ENCODE measurements at places on chromosomes 7 and 10.

DNA sequence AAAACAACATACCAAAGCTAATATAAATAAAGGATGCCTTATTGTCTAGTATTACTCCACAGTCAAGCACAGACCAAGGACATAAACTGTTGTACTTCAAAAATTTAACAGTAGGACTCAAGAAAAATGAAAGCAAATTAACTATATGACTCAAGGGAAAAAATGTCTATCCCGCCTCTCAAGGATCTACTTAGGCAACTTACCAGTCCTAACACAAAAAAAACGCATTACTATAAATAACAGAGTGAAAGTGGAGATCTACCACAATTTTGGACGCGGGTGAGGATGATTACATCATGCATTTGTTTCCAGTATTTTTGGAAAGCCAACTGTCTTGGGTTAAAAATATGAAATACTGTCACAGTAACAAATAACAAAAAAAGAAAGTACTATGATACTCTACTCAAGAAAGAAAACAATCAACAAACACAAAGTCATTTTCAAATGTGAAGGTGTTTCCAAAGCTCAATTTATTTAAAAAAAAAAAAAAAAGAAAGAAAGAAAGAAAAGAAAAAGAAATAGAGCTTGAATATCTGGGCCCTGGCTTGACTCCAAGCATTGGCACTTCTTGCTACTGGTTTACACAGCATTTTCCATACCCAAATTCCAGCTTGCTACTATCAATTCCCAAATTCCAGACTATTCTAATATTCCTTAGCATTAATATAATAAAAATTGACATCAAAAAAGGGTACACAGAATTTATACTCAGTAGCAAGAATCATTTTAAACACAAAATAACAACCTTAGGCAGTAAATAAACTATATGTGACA, 99.4 kb downstream of the RSU1 start:
- no peak for DNase-seq

GRCh38 chr7:123410273-123410904, 124.0 kb downstream of the IQUB start:
- DNase-seq, result no peak

DNA sequence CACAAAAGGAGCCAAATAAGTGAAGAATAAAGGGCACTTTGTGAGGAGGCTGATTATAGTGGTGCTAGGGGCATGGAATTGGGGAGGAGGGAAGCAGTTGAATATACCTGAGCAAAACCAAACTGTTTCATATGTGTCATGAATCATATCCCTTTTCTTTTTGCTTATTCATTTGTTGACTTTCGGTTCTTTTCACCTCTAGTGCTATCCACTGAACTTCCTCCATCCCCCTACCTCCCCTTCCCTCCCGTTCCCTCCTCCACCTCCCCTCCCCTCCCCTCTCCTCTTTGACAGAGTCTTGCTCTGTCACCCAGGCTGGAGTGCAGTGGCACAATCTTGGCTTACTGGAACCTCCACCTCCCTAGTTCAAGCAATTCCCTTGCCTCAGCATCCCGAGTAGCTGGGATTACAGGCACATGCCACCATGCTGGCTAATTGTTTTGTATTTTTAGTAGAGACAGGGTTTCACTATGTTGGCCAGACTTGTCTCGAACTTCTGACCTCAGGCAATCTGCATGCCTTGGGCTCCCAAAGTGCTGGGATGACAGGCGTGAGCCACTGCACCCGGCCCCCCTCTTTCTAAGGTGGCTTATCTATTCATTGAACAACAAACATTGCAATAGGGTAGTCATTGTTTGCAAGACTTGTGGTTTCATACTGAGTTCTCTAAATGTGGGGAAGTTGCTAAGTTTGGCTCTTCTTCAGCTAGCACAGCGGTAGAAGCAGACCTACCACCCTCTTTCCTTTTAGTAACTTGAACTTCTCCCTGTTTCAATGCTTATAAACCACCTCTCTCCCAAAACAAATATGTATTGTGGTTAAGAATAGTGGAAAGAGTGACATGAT, 150.4 kb upstream of the PRPS1L1 start:
- no peak for DNase-seq

- DNase-seq, result no peak
Observed at GRCh38 chr7:127150543-127150942, 102.2 kb downstream of the GRM8 start.

GRCh38 chr10:3747984-3748383, 37.0 kb downstream of the KLF6 start:
- DNase-seq, result no peak

DNA sequence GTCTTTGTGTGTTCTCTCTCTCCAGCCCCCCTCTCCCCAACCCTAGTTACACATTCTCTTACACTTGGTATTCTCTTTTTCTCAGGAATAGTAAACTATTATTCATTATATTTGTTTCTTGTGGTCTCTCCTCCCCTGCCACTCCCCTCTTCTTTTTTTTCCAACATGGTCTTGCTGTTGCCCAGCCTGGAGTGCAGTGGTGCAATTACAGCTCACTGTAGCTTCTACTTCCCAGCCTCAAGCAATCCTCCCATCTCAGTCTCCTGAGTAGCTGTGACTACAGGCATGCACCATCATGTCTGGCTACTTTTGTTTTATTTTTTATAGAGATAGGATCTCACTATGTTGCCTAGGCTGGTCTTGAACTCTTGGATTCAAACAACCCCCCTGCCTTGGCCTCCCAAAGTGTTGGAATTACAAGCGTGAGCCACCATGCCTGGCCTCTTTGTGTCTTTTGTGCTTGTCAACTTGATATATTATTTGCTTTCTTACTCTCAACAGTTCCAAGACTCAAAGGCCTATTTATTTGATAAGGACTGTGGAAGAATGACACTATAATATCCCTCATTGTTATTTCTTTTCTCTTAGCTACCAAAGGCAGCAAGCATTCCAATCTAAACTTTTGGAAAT, 66.9 kb downstream of the MLLT10 start:
- DNase-seq, result no peak

- DNase-seq, result no peak
Observed at GRCh38 chr7:73354821-73355220, 26.9 kb downstream of the FKBP6 start.

DNA sequence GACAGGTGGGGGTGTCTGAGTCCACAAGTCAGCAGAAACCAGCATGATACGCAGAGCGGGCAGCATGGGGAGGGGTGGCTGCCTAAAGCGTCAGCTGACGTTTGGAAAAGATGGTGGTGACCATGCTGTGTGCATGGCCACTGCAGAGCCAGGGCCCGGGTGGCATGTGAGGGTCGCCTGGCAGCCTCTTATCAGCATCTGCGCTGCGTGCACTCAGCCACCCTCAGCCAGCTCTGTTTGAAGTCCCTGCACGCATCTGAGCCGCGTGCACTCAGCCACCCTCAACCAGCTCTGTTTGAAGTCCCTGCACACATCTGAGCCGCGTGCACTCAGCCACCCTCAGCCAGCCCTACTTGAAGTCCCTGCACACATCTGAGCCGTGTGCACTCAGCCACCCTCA, 61.5 kb downstream of the WDR37 start:
- no peak for DNase-seq

GRCh38 chr10:102773986-102774385, 30.2 kb downstream of the WBP1L start:
- no peak for DNase-seq

DNA sequence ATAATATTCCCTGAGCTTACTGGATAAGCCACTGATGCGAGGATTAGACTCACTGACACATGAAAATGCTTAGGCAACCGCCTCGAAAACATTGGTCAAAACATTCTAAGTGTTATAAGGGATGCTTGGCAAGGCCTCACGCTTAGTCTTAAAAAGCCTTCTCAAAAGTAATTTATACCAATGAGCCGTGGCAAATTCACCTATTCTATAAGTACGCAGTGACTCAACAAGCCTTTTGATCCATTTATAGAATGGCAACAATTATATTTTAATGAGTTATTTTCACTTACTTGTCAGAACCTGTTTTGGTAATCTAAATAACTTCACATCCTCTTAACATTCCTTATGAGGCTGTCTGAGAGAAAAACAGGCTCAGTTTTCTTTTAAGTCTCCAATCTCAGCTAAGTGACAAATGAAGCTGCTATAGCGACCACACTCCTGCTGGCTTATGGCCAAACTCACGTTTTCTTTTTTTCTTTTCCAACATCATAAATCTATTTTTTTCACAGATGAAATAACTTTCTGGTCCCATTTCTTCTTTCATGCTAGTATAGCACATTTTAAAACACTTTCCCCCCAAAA, 121.2 kb upstream of the AFAP1L2 start:
- DNase-seq, result no peak

DNA sequence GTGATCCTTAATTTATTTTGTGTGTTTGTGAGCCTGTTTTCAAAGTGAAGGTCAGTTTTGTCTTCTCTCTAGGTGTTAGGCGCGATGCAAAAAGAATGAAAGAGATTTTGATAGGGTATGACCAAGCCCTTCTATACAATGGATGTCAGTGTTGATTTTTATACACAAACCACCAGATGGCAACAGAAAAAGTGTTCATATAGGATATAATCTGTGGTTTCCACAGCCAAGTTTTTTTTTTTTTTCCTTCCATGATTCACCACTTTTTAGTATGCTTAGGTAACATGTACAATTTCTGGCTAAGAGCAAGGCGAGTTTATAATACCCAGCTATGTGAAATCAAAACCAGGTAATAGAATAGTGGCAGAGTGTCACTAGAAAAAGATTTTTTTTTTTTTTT, 8.1 kb downstream of the SDK1 start:
- DNase-seq, result no peak

- DNase-seq, result peak; percentile 58
Observed at GRCh38 chr7:100435401-100436304, 644 bp downstream of the PPP1R35 start.

DNA sequence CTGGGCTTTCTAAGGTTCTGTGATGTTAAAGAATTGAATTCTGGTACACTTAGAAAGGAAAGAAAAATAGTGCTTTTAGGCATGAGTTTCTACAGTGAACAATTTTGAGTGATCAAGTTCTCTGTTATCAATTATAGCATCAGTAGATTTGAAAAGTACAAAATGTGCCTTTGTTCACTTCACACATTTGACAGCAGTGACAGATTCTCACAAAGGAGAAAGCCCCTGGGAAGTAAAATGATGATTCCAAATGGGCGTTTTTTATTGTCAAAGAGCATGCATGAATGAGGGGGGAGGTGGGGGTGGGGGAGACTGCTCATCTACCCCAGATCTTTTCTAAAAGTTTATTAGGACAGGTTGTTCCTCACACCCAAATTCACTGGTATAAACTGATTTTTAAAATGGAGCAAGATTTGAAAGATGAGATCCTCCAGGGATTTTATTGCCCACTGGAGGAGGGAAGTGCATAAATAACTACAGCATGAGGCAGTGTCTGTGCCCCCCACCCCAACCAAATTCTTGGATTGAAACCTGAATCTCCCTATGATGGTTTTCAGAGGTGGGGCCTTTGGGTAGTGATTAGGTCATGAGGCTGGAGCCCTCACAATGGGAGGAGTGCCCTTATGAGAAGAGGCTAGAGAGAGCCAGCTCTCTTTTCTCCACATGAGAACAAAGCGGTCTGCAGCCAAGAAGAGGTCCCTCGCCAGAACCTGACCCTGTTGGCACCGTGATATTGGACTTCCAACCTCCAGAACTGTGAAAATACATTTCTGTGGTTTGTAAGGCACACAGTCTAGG, 79.5 kb downstream of the AOAH start:
- no peak for DNase-seq

- DNase-seq, result no peak
Observed at GRCh38 chr7:23335621-23336020, 36.5 kb downstream of the MALSU1 start.

DNA sequence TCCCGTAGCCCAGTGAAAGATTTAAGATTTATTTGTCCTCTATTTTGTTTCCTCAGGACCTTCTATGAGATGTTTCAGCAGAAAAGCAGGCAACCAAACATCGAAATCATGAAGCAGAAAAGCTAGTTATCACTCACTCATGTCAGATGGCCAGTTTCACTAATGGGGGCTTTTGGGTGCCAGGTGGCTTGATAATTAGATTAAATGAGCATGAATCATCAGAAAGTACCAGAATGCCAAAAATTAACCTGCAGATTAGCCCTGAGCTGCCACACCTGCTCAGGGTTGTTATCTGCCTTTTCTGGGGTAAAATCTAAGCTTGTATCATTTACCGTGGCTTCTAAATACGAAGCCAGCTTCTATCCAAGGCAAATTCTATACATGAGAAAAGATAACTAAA, 1017.5 kb downstream of the XPNPEP1 start:
- DNase-seq, result no peak

DNA sequence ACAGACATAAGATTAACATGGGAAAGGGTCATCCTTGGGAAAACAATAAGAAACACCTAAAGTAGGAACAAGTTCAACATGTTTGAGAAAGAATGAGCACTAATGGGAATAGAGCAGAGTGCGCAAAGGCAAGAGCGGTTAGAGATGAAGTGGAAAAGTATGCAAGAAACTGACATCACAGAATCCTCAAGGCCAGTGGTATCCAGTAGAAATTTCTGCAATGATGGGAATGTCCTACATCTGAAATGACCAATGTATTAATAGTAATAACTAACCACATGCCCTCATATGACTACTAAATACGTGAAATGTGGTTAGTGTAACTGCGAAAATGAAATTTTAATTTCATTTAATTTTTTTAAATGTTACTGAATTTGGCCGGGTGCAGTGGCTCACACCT, 54.8 kb downstream of the TFEC start:
- DNase-seq, result no peak

DNA sequence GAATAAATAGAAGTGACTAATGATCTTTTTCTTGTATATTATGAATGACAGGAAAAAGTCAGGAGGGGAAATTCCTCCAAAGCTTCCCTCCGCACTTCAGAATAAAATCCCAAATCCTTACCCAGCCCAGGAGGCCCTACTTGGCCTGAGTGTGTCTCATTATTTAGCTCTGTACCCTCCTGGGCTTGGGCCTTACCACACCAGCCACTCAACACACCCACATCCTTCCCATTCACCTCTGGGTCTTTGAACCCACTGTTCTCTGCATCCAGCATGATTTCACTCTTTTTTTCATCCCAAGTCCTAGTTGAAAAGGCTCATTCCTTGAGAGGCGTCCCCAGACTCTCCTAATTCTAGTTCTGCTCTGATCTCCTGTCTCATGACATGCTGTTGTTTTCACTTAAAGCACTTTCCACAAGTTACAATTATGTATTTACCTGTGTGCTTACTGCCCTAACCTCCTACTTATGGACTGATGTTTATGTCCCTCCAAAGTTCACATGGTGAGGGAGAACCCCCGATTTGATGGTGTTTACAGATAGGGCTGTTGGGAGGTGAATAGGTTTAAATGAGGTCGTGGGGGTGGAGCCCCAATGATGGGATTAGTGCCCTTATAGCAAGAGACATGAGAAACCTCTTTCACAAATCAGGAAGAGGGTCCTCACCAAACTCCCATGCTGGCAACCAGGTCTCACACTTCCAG, 6.4 kb downstream of the NOD1 start:
- no peak for DNase-seq

GRCh38 chr10:5906651-5907050, 16.6 kb downstream of the FBH1 start:
- DNase-seq, result no peak

- DNase-seq, result no peak
Observed at GRCh38 chr7:105940109-105940508, 23.0 kb upstream of the CDHR3 start.
